Gastrocnemius medialis (tissue), 4 donors: ENCODE measurements at places on chromosomes 2 and 18.
A peak's percentile ranks its signal among the peaks of the same experiment; 100 is the strongest.

DNA sequence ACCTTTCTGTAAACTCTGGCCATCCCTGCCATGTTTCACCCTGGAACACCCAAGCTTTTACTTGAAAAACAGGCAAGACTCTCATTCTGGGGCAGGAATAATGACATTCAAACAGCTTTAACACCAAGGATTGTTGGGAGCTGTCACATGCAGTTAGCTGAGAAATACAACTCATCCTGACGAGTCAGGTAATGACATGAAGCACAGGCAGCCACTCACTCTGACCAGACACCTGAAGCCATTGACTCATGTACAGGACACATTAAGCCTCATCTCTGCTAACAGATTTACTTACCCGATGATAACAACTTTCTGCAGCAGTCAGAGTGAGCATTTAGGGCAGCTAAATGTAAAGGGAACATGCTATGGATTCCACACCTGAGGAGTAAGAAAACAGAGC lies 163.1 kb upstream of the PGAP1 start:
- no peak for DNase-seq

- DNase-seq = no peak
Observed at GRCh38 chr2:234495251-234496054, 1.4 kb downstream of the ARL4C start.

- DNase-seq = peak; percentile 90
Observed at GRCh38 chr2:237691908-237692600, 64.7 kb downstream of the LRRFIP1 start.

DNA sequence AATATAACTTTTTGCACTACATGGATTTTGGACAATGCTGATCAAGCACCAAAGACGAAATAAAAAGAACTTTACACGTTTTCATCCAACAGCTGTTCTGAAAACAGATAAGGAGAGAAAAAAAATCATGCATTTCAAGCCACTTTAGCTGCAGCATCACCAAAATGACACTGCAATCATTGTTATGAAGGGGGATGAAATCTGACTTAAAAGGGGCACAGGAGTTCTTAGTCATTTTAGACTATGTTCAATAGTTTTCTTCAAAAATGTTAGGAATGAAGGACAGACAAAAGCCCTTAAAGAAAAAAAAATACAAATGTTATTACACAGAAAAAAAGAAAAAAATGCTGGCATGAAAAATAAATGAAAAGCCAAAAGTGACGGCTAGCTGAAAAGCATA lies 71.2 kb downstream of the CUL3 start:
- DNase-seq = no peak

DNA sequence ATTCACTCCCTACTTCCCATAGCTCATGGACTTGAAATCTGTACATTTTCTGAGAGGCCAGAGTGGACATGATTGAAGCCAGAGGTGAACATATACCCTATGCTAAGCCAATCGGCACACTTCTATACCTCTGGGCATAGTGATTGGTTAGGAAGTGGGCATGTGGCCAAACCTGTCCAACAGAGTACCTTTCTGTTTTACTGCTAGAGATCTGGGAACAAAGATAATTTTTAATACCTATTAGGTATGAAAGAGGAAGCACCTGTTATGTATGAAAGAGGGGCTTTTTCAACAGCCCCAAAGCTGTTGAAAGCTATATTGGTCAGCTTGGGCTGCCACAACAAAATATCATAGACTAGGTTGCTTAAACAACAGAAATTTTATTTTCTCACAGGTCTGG lies 27.7 kb downstream of the METTL8 start:
- no peak for DNase-seq
